HCEC 1CT (cell line): ENCODE measurements at places on chromosomes 1 and 21.
A peak's percentile ranks its signal among the peaks of the same experiment; 100 is the strongest.

- no peak for DNase-seq
Measured at GRCh38 chr1:232675260-232675659, 45.3 kb upstream of the SIPA1L2 start.

DNA sequence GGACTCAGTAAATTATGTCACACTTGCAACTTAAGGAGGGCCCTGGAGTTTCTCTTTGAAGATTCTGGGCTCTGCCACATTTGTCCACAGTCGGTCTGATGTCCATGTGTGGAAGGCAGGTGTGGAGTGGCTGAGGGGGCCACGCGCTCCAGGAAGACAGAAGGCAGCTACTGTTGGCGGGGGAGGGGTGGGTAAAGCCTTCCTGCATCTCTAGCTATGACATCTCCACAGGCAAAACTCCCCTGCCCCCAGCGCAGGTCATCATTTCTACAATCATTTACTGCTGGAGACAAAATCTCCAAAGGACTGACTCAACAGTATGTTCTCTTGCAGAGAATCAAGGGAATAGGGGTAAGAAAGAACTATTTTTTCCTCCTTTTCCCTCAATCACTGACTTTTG, 11.4 kb upstream of the TSPEAR start:
- no peak for DNase-seq

DNA sequence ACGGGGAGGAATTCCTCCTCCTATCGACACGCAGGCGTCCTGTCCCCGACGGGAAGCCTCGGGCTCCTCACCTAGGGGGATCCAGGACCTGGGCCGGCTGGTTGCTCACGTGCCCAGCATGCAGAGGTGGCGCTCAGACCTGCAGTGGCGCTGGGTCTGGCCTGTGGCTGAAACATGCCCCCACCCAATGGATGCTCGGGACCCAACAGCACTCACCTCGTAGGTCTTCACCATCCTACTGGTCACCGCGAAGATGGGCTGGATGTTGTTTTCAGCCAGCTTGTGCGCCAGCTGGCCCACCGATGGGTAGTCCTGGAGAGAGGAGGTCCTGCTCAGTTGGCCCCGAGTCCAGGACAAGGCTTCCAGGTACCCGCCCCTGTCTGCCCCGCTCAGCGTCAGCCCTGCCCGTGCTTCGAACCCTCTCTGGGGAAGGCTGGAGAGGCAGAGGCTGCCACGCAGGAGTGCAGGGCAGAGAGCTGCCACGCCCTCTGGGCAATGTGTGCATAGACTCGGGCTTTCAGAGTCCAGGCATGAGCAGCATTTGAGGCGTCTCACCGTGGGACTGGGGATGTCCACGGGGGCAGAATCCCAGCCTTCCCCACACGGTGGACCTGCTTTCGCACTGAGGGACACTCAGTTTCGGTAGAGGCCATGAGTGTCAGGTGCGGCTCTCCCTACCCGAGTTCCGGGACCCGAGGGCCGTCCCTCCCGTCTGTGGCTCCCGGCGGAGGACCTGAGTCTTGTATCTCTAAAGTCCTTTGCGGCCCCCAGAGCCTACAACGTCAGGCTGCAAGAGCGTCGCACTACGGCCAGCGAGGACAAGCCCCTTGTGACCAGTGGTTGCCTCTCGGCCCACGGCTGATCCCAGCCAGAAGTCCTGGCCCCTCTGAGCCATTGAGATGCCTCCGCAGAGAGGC, 21.6 kb downstream of the ITGB2 start:
- no peak for DNase-seq

DNA sequence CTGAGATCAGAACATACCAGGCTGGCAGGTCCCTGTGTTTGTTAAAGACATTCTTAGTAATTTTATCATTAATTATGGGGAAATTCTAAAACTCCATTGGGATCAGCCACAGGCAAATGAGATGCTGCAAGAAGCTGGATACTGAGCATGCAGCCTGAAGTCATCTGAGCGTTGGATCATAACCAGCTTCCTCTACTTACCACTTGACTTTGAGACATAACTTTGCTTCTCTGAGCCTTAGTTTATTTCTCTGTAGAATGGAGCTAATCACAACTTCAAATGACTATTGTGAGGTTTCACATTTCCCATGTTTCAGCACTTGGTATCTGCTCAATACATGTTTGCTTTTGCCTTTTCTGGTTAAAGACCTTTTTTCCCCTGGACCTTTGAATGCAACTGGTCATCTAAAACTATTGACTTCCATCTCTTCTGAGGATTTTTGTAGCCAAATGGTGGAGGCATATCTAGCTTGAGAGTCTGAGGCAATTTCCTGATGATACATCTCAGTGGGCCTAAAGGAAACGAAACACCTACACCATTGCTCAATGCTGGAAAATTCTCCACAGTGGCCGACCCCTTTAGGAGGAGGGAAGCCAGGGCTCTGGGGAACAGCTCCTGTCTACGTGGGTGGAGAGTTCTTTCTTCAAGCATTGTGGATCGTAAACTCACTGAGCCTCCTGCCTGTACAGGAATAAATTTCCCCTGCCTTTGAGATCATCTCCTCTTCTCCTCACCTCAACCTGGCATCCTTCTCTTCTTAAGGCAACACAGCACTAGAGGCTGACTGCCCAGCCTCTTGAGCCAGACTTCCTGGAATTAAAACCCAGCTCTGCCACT, 109.1 kb upstream of the HOOK1 start:
- peak; percentile 39 for DNase-seq

- DNase-seq, result no peak
Measured at GRCh38 chr1:208737161-208737560, 493.0 kb upstream of the PLXNA2 start.

- DNase-seq, result peak; percentile 15
Measured at GRCh38 chr21:39434950-39435349, 10.6 kb downstream of the LCA5L start.

DNA sequence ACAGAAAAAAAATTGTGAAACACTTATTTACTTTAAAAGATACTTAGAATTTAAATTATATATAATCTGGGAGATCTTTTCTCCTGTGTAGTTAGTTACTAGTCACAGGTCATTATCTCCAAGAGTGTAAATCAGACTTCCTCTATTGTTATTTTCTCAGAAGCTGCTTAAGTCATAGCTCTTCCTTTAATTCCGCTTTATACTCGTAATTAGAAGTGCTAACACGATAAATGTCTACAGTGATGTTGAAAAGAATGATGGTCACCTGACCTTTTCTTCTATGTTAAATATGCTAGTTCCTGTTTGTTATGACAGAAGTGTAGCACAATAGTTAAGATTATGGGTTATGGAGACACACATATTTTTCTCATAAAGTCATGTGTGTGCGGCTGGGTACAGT, 123.6 kb downstream of the TGFB2 start:
- DNase-seq, result no peak

DNA sequence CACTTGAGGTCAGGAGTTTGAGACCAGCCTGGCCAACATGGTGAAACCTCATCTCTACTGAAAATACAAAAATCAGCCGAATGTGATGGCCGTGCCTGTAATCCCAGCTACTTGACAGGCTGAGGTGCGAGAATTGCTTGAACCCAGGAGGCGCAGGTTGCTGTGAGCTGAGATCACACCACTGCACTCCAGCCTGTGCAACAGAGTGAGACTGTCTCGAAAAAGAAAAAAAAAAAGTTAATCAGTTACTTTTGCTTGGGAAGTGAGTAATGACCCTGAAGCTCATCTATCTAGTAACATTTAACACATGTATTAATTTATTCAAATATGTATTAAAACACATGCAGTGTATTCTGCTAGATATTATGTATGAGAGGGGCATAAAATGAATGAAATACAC, 49.4 kb downstream of the ZNF326 start:
- DNase-seq, result no peak

DNA sequence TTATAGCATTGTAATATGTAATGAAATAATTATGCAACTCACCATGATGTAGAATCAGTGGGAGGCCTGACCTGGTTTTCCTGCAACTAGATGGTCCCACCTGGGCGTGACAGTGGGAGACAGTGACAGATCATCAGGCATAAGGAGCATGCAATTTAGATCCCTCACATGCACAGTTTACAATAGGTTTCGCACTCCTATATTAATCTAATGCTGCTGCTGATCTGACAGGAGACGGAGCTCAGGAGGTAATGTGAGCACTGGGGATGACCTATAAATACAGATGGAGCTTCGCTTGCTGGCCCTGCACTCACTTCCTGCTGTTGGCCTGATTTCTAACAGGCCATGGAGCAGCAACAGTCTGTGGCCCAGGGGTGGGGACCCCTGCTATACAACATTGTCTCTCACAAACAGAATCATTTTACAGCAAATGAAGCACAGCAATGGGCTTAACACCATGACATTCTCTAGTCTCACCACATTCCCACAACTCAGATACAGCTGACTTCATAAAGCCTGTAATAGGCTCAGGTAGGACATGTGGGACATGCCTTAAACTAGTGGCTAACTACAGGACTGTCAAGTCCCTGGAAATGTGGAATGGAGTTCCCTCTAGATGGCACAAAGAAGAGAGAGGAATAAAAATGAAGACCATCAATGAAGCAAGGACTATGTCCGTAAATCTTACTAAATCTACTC, 40.7 kb upstream of the SLC5A9 start:
- no peak for DNase-seq

DNA sequence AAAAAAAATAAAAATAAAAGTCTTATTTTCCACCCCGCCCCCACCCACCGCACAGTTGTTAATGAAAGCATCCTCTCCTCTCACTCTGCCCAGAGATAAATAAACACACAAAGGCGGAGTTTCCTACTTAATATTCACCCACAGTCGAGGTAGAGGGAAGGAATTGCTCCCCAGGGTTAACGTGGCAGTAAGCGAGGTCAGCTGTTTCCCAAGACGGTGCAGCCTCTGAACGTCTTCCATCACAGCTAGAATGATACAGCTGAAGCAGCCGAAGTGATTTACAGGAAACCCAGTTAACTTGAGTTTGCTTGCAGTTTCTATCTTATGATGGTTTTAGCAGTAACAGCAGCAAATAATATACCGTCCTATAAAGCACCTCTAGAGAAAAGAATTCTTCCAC, 283.9 kb downstream of the PBX1 start:
- DNase-seq, result no peak

GRCh38 chr1:94105957-94106529, 14.9 kb downstream of the ABCA4 start:
- DNase-seq, result no peak

DNA sequence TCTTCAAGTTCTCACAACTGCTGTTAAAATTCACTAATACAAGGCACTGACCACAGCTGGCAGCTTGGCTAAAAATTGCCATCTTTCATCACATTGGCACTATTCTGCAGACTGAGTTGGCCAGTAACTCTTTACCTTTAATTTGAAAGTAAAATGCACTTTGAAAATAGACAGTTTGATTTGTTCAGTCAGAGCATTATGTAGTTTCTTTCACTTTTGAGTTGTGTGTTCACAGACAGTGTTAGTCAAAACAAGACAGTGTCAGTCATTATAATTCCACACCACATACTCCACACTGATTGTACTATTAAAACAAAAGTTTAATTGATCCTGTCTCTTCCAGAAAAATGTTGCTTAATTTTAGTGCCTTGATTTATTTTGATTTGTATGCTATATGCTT, 160.7 kb downstream of the SDCCAG8 start:
- DNase-seq, result no peak

- peak; percentile 39 for DNase-seq
Measured at GRCh38 chr1:99348397-99349132, 84.3 kb downstream of the PLPPR4 start.

DNA sequence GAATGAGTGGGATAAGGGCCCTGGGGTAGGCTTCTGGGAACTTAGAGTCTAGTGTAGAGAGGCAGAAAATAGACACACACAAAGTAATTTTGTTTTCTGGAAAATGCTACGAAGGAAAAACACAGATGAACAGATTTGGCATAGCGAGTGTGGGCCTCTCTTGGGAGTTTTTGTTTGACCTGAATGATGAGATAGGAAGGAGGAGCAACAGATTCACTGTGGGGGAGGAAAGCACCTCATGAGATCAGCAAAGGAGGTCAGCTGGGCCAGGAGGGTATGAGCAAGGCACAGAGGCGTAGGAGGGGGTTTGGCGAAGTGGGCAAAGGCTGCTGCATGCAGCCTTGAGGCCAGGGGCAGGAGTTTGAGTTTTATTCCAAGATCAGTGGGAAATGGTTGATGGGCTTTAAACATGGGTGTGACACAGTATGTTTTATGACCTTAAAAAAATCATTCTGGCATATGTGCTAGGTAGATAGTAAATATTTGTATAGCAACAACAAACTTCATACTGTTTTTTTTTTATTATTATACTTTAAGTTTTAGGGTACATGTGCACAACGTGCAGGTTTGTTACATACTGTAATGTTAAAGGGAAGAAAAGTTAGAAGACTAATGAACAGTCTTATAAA, 57.9 kb downstream of the FGGY start:
- DNase-seq, result no peak

DNA sequence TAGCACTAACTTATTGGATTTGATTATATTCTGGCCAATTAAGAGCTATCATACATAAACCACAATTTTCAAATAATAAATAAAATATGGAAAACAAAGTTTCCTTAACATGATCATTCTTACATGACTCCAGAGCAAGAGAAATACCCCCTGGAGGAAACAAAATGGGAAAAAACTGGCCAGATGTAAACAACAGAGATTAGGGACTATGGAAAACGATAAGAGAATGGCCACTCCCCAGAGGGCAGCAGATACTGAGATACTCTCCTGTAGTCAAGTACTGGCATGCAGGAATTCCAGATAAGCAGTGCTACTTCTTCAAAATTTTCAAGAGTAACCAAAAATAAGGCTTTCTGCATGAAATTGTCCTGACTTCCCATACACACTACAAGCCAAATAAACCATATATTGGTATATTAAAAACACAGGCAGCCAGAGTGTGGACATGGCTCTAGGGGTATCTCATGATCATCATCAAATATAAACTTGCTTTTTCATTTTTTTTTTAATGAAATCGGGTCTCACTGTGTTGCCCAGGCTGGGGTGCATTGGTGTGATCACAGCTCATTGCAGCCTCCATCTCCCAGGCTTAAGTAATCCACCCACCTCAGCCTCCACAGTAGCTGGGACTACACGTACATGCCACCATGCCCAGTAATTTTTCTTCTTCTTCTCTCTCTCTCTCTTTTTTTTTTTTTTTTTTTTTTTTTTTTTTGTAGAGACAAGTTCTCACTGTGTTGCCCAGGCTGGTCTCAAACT, 118.5 kb downstream of the EIF4G3 start:
- no peak for DNase-seq

DNA sequence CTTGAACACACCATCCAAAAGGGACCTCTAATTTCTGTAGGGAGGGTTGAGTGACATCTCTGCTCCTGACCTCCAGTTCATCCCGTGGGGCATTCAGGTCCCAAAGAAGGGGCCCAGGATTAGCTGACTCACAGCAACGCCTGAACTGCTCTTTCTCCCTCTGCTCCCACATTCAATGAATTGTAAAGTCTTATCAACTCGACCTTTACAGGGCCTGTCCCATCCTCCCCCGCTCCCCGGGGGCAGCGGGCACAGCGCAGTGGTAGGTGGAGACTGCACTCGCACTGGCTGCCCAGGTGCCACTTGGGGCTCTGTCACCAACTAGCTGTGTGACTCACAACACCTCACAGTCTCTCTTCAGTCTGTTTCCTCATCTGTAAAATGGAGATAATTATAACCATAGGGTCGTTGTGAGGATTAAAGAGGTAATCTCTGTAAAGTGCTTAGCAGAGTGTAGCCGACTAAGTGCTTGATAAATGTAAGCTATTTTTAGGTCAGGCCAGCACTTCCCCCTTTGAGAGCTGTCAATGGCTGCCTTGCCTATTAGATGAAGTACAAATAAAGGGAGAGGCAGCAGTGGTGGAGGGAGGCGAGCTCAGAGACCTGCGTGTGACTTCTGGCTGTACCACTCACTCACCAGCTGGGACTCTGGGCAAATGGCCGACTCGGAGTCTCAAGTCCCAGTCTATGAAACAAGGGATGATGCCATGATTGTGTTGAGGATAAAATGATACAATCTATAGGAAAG, 637 bp upstream of the MYBPHL start:
- DNase-seq, result no peak
